ENCODE measurements at places on chromosomes 5 and 9.

DNA sequence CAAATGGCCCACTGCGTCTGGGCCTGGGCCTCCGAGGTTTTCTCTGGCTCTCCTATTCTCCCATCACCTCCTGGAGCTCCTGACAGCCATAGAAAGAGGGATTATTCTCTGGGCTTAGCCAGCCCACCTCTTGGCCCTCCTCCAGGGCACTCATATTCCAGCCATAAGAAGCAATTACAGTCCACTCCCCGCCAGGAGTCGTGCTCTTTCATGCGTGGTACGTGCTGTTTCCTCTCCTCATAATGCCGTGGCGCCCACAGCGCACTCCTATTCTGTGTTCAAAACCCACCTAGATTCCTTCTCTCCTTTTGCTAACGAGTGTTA lies 240.8 kb upstream of the ZNF462 start:
- DNase-seq = no peak

- no peak for DNase-seq
These were observed 52.2 kb upstream of the IRX4 start for GRCh38 chr5:1934801-1935429.

DNA sequence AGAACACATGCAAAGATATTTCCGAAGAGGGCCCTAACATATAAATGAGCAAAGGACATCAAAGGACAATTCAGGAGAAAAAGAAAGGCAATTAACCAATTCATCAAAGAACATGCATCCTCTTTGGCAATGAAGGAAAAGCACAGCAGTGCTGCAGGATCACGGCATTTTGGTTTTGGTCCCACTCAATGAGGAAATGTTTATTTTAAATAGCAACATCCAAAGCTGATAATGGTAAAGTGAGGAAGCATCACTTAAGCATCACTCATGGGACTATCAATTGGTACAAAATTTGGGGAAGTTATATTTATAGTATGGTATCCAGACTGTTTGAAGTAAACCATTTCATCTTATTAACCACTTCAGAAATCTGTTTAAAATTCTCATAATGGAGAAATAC lies 5.5 kb upstream of the CXCL14 start:
- no peak for DNase-seq

- no peak for DNase-seq
These were observed 831.5 kb downstream of the MAT2B start for GRCh38 chr5:164336906-164337305.

GRCh38 chr5:81450940-81451339 lies 57.0 kb upstream of the ACOT12 start:
- DNase-seq = no peak

DNA sequence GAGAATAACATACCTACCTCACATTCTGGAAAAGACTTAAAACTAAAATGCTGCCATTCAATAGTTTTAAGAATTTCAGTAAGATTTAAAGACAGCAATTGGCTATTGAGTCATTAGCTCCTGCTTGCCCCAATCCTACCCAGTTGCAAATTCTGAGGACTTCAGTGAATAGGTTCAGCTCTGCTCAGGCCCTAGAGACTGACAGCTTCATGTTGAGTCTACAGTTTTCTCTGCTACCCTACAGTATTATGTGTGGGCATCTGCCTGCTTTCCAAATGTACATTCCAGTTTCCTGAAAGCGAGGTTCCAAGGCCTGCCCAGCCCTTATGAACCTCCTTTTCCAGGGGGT lies 61.5 kb downstream of the ARSB start:
- DNase-seq = no peak

- no peak for DNase-seq
These were observed 121.2 kb downstream of the RAPGEF6 start for GRCh38 chr5:131513780-131514179.

- DNase-seq = no peak
These were observed 8.4 kb downstream of the PDCL start for GRCh38 chr9:122819791-122820489.

- no peak for DNase-seq
These were observed 105.3 kb downstream of the VAV2 start for GRCh38 chr9:133886563-133887501.
